ENCODE measurements at places on chromosomes 2 and 18.

DNA sequence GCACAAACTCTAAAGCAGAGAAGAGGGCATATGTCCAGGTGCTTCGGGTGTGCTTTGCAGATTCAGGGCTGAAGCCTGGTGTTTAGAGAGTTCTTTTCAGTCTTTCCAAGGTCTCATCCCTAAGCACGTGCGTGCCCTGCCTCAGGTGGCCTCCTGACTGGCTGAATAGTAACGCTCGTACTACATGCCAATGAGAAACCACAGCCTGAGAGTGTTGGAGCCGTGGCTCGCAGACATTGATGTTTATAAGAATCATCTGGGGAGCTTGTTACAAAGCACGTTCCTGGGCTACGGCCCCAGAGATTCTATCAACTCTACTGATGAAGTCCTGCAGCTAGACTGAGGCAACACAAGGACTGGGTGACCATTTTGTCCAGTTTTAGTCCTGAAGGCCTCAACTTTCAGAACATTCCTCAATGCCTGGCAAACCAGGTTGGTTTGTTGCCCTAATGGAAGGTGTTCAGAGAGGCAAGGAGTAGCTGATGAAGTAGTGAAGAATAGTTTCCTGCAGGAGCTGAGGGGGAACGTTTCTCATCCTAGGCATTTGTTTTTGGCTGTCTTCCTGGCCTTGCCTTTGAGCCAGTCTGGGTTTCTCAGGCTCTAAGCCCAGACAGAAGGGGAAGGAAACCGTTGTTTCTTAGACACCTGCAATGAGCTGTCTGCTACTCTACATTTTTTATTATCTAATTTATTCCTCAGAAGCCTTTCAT is 31.5 kb upstream of the HAAO start:
- peak; percentile 25 for DNase-seq

DNA sequence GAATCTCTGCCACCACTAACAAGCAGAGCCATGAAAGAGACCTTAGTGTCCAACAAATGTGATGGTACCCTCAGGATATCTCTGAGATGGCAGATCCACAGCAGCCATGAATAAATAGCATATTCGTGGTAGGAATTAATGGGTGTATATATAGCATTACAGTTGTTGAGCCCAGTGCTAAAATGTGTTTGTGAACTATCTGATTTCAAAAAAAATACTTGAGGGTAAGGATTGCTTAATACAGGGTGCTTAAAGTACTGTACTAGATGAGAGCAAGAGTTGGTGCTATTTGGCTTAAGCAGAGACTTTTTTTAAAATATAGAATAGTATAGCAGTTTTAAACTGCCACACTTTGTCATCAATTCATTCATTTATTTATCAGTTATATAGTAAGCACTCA is 101.5 kb upstream of the GALNT5 start:
- no peak for DNase-seq

DNA sequence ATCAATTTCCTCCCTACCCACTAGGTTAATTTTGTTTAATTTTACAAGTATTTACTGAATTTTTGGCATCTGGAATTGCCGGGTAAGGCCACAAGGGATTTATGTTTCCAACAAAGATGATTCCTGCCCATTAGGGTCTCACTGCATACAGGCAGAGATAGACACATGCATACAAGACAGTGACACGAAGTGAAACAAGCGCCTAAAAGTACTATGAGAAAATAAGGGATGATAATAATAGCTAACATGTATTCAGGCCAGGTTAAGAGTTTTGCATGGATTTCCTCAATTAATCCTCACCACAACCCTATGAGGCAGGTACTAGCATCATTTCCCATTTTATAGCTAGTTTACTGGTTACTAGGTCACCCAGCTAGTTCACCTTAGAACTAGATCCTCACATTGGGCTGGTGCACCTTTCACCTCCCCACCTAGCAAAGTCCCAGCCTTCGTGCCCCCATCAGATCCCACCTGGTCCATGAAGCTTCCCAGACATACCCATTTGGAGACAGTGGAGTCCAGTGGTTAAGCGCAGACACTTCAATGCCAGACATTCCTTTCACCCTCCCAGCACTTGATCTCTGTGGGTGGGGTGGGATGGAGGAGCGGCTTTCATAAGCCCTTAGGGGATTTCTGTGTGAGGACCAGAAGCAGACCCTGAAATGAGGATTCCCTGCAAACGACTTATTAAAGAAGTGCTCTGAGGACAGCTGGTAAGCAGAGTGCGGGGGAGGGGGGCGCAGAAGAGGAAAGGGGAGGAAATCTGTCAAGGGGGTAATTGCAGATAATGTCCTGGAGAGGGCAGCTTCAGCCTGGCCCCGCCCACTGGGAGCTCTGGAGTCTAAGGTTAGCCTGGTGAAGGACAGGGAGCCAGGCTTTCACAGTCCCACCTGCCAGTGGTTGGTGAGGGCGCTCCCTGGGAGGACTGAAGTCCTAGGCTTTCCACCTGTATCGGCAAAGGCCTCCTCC is 5.8 kb upstream of the DGUOK start:
- no peak for DNase-seq

- DNase-seq, result no peak
These were observed 87.4 kb upstream of the GPC1 start for GRCh38 chr2:240347949-240348500.

GRCh38 chr2:86470890-86471289 is 29.7 kb downstream of the KDM3A start:
- DNase-seq, result no peak

- DNase-seq, result no peak
These were observed 27.1 kb downstream of the C2orf76 start for GRCh38 chr2:119339562-119339923.

DNA sequence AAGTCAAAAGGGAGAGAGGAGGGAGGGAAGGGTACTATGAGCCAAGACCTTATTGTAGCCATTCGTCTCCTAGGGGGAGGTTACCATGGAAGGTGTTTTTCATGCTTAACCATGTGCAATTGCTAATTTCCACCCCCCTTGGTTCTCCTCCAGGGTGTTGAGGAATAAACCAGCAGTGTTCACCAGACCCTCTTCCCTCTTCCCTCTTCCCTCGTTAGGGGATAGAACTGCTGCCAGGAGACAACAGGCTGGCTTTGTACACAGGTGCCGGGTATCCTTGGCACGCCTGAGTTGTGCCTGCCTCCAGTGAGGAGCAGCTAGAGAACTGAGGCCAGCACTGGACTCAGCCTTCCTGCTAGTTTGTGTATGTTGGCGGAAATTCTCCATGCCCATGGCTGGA is 41.1 kb upstream of the ARL5A start:
- DNase-seq, result no peak

DNA sequence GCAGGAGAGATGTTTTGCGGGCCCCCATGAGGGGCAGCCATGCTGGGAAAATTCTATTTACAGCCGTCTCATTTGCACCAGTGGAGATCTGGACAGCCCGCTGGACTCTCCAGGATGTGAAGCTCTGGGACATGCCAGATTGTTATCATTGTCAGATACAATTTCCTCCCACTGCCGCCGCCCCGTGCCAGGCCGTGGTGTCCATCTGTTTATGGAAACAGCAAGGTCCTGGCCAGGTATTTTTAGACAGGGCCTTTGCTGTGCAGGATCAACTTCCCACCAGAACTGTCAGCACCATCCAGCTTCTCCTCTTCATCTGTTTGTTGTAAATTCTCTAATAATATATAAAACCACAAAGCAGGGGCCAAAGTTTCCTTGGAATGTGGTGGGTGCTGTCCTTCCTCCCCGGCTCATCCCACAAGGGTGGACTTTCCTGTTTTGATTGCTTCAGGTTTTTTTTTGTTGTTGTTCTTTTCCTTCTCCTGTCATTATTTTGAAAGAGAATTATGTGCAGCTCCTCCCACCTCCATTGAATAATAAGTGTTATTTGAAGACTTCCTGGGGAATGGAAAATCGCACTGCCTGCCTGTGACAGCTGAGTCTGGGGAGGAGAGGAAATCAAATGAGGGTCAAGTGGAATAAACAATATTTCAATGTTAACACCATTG is 398.1 kb downstream of the TNS1 start:
- DNase-seq, result no peak

GRCh38 chr2:237261327-237261726 is 152.6 kb downstream of the COL6A3 start:
- DNase-seq, result no peak

DNA sequence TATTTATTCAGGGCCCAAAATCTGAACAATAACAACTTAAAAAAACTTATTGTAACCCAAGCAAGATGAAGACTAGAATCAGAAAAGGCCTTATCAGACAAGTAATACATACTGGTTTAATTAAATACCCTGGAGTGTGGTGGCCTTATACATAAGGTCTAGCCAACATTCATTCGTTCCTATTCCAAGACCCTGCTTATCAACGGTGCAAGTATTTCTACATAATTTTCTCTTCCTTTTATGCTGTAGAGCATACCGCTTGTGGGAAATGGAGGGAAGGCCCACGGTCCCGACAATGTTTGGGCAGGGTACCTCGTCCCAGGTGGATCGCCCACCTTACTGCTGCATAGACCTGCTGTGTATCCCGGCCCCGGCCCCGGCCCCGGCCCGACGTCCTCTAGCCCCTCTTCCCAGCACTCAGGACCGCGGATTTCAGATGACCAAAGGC is 708 bp downstream of the ZNF24 start:
- DNase-seq, result no peak

GRCh38 chr2:25517701-25518100 is 155.7 kb downstream of the DTNB start:
- DNase-seq, result no peak

GRCh38 chr2:225773148-225773547 is 373.6 kb downstream of the NYAP2 start:
- no peak for DNase-seq

DNA sequence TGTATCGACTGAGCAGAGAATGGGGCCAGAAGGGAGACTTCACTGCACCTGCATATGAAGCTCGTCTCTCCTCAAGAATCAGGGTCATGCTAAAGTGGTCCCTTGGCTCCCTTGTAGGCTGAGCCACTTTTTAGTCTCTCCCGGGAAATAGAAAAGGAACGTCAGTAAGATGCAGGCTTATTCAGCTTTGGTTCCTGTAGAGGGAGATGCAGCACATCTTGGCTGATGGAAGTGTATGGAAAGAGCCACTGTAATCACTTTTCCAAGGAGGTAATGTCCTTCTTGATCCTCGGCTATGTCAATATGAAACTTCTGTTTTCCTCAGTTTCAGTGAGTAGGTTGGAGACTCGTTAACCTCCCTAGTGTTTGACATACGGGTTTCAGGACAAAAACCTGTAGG is 235.2 kb downstream of the GCA start:
- DNase-seq, result no peak

DNA sequence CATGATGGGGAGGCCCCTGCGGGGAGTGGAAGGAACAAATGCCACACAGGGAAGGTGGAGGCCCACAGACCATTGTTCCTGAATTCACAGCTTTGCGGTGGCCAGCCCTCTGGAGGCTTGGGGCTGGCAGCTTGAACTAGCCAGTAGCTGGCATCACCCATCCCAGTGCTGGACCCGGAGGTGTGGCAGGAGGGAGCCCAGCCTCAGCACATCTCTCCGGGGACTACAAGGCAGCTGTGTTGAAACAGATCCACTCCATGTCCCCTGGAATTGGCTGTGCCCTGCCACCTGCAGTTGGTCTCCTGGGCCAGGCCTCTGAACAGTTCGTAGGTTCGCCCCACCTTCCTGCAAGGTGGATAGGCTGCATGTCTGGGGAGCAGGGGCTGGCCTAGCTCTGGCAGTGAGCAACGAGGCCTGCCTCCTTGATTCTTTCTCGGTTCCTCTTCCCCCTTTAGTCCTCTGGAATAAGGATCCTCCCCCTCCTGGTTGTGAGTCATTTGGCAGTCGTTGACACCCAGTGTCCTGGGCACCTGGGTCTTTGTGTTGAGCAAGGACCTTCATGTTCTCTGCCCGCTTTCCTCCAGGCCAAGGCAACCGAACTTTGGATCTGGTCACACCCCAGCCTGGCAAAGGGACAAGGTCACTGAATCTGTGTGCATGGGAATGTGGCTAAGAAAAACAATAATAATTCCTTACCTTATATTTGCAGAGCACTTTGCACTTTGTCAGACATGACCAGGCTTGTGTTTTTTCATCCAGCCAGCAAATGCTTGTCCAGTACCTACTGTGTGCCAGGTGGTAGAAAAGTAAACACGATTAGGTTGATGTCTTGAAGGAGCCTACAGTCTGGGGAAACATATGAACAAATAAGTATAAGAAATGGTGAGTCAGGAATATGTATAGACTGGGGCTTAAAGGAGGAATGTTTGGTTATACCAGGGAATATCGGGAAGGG is 55.0 kb upstream of the MCFD2 start:
- peak; percentile 51 for DNase-seq

DNA sequence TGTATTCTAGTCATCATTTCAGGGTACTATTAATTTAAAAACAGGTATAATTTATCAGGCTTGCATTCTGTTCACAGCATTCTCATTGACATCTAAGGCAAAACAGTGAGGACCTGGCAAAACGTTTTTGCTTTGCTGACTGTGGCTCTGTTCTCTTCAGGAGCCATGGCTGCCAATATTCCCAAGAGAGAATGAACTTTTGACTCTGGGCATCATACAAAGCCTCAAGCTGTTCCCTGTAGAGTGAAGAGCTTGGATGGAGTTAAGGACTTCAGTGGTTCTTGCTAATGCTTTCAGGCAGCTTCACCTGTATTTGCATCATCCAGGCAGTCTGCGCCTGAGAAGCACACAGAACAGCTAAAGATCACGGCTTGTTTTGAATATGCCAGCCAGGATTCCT is 65.9 kb upstream of the CAVIN2 start:
- no peak for DNase-seq

DNA sequence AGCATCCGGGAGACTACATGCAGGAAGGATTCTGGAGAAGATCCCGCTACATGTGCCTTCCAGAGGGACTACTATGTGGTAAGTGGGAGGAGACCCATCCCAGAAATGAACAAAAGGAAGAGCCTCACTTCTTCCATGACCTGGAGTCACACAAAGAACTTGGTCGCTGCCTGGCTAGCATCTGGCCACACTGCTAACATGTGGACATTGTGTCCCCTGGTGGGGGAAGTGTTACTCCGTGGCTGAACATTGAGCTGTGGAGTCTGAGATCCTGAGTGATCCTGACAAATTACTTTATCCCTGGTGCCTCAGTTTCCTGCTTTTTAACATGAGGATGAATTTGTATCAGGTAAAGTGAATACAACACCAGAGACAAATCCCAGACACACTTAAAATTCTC is 8.4 kb downstream of the SPP2 start:
- DNase-seq, result no peak

GRCh38 chr18:76399613-76400391 is 95.2 kb downstream of the ZNF516 start:
- DNase-seq, result no peak

DNA sequence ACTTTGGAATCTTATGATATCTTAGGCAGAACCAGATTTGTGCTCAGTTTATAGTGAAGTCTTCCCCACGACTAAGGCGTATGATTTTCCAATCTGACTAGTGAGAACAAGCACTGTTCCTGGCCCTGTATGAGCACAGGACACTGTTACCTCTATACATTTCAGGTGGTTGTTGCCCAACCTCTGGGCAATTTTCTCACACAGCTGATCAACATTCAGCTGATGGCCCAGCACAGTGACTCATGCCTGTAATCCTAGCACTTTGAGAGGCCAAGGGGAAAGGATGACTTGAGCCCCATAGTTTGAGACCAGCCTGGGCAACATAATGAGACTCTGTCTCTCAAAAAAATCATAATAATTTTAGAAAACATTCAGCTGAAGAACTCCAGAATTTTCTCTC is 119.5 kb downstream of the ASXL3 start:
- no peak for DNase-seq

Data from astrocyte (in vitro differentiated cells and primary cell).